ENCODE measurements at places on chromosomes 3 and 15.

DNA sequence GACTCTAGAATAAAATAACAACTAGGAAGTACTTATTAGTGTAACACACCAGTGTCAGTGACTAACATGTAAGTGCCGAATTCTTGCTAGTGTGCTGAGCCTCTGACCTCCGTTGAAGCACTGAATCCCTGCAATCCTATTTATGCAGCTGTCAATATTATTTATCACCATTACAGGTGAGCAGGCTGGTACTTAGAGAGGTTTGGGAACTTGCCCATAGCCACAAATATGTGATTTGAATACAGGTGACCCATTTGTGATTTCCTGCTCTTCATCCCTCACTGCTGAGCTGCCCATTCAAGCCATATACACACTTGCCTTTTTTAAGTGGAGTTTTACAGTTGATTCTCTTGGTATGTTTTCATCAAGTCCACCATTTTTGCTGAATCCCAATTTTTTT, 12.2 kb downstream of the EIF4E3 start:
- DNase-seq, result no peak

DNA sequence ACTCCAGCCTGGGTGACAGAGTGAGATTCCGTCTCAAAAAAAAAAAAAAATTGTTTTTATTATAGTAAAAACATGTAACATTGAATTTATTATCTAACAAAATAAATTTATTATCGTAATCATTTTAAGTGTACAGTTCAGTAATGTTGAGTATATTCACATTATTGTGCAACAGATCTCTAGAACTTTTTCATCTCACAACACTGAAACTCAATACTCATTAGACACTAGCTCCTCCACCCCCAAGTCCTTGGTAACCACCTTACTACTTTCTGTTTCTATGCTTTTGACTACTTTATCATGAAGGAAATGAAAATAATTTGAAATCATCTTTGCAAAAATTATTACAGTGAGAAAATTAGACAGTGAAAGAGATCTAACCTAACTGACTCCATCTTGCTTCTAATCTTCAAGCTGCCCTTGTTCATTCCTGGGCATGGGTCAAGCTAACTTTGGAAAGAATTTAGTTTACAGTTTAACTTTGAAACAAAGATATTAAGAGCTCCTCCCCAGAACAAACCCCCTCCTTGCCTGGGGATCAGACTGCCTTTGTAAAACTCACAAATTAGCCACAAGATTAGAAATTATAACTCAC, 15.0 kb upstream of the FYCO1 start:
- DNase-seq, result no peak

DNA sequence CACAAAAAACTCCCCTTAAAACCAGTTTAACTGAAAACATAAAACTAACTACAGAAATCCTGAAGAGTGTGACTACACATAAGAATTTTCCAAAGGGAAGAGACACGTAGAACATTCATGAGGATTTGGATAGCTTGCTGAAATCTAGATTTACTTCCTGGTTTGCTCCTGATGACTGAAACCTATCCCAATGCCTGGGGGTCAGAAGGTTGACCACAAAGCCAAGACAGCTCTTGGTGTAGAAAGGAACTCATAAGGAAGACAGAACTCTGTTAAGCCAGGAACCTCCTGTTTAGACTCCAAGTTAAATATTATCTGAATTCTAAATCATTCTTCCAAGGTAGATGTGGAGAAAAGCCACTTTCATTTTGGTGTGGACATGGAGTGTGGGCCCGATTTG, 92.8 kb downstream of the TFG start:
- DNase-seq, result no peak

DNA sequence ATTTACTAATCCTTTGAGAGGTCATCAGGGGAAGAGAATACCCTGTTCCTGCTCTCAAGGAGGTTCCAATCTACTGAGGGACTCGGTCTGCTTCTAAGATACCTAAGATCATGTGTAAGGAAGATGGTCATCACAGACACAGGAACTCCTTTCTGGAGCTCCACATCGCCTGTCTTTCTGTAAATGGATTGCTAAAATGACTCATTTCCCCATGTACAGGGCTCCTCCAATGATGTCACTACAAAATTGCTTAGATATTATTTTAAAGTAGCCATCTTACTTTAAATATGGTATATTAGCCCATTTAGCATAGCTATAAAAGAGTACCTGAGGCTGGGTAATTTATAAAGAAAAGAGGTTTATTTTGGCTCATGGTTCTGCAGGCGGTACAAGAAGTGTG, 206.1 kb upstream of the PROK2 start:
- DNase-seq, result no peak

GRCh38 chr3:49813497-49814174, at the start of gene UBA7:
Gene UBA7, minus strand, starts transcription at chr3:49813953. Its CDS starts 166 bp downstream, at chr3:49813787.
- DNase-seq, result no peak

- no peak for DNase-seq
Observed at GRCh38 chr3:50671331-50671730, 3.4 kb upstream of the DOCK3 start.
